ENCODE measurements at places on chromosomes 4 and X.

DNA sequence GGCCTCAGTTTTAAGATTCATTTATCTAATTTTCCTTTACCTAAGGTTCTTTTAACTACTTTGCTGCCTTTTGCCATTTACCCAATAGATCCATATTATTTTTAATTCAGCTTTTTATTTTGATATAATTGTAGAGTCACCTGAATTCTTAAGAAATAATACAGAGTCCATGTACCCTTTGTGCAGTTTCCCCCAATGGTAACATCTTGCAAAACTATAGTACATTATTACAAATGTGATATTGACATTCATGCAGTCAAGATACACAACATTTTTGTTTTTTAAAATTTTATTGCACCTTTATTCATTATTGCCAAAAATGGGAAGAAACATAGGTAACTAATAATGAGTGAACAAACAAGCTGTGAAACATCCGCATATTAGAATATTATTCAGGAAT is 208.7 kb upstream of the WDFY3 start:
- no peak for DNase-seq

GRCh38 chr4:188329521-188329920 is 190.3 kb downstream of the TRIML1 start:
- DNase-seq, result no peak

DNA sequence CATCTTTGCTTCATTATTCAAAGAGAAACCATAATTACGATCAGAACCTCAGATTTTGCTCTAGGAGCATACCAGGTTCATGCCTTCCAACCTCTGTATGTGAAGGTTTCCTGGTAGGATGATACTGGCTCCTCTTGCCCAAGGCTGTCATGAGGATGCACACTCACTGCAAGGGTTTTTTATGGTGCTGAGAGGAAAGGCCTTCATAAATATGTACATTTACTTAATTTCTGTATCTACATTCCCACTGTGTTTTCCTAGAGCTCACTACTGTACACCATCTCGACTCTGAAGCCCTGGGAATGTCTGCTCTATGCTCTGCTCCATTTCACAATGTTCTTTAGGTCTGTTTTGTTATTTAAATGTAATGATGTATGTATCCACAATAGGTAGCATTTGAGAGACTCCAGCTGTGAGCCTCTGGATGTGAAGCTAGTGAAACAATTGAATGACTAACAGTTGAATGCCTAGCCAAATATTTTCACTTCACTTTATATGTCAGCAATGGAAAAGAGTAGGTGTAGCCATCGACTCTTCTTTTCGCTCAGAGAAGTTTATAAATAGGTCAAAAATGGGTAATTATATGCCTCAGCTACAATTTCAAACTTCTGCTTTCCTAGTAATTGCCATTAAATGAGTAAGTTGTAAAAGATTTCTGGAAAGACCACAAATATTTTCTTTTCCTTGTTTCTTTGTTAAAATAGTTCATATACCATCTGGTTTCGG is 228.0 kb downstream of the PALLD start:
- no peak for DNase-seq

- DNase-seq, result no peak
These were observed 179.4 kb downstream of the QDPR start for GRCh38 chr4:17332478-17332877.

- DNase-seq, result peak; percentile 71
These were observed 9.7 kb upstream of the MAGEA4 start for GRCh38 chrX:151902813-151903591.

GRCh38 chr4:4971796-4972195 is 47.5 kb downstream of the CYTL1 start:
- DNase-seq, result no peak
